CD4-positive, alpha-beta T cell treated with Interleukin-4 for 1 hour (primary cell): ENCODE measurements at places on chromosomes 6 and 20.
A peak's percentile ranks its signal among the peaks of the same experiment; 100 is the strongest.

GRCh38 chr20:47150403-47151152, 205.9 kb downstream of the ZMYND8 start:
- peak; percentile 21 for DNase-seq

GRCh38 chr6:166342349-166343149, at the start of gene SFT2D1:
Gene SFT2D1 (minus strand): TSS chr6:166342545. CDS start chr6:166342481, 64 bp downstream.
- peak; percentile 90 for DNase-seq

DNA sequence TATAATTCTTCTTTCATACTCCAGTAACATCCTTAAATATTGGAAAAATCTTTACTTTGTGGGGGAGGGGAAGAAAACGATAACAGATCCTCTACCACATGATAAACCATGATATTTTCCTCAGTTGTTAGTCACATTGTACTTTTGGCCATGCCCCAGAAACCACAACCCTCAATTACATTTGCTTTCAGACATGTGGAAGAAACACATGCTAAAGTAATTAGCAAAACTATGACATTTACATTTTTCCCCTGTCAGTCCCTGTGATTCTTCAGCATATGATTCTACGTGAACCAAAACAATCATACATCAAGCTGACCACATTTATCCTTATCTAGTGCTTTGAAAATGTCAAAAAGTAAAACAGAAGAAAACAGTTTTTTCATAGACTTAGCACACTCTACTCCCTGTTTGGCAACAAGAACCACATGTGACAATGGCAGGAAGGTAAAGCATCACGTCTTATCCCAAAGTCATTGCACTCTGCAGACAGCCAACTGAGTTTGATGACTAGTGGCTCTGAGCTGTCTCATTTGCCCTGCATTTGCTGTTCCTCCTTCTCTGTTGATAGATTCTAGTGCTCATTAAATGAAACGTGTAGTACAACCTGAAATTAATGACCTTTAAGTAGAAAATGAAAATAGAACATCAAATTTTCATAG, 505.8 kb upstream of the MARCKS start:
- no peak for DNase-seq

- no peak for DNase-seq
Observed at GRCh38 chr6:7269816-7270215, 43.2 kb downstream of the SSR1 start.

DNA sequence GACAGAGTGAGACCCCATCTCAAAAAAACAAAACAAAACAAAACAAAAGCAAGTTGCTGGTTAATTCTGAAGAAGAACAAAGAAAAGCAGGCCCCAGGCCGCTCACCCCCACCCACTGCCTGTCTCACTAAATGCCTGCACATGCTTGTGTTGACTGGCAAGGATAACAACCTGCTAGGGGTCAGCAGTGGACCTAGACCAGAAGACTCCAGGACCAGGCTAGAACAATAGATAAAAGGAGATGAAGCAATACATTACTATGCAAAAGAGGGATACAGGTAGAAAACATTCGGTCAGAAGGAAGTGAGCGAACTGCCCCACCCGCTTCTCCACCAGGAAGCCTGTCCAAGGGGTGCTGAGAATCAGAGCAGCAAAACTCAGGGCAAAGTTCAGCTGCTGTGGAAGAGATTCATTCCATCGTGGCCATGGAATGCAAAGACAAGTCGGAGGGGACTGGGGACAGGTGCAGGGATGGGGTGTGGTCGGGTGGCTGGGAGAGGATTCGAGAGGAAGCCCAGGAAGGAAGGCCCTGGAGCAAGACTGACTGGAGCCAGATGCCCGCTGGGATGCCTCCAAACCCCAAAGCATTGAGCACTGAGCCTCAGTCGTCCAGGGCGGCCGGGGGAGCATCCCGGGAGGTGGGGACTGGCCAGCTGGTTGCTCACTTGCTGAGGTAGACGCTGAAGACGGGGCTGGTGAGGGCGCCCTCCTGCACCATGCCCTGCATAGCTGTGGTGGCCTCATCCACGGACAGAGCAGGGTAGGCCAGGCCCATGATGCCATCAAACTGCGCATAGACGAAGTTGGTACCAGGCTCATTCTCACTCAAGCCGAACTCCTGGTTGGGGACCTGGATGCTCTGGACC, 5.3 kb downstream of the PGC start:
- no peak for DNase-seq

DNA sequence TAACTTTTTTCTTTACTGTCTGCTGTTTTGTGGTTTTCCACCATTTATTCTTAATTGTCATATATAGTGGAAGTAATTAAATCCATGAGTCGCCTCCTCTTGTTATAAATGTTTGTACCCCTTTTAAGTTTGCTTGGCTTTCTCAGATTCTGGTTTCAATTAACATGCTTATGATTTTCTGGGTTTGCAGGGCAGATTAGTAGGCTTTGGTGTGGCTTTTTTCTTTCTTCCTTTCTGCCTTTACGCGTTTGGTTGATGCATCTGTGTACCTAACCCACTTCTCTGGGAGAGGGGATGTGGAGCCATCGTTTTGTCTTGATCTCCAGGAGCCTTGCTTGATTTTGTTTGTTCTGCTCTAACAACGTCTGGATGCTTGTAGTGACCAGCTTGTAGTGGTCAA, 100.4 kb downstream of the JARID2 start:
- no peak for DNase-seq

DNA sequence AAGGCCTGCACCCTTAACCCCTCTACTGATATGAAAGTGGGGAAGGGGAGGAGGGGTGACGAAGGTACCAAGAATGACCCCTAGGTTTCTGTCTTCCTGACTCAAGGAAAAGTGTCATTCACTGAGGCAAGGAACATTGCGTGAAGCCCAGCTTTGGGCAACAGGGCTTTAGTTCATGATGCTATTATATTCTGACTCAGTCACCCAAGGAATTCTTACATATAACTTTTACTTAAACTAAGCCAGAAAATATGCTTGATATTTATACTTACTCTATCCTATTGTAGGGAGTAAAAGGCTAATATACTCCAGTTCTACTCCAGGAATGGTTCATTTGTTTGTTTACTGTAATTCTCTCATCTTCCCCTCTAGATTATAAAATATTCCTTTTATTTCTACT, 60.5 kb downstream of the DOP1A start:
- DNase-seq: no peak

GRCh38 chr6:52328303-52328662, 33.7 kb upstream of the PAQR8 start:
- DNase-seq: no peak

DNA sequence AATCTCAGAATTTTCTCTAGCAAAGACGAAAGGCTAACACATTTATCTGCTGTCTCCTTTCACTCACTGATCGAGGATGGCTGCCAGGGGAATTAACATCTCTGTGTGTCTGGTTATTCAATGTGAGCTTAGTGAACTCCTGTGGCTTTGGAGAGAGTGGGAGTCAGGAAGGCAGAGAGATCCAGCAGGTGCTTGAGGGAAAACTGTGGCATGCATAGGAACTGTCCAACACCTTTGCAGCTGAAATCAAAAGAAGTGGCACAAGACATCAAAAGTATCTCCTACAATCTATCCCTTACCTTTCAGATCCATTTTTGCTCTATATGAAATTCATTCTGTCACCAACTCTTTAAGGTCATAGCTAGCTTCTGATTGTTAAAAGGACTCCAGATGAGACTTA, 11.8 kb upstream of the FAM184A start:
- no peak for DNase-seq

- DNase-seq: no peak
Observed at GRCh38 chr6:119137194-119138072, 59.0 kb upstream of the FAM184A start.

DNA sequence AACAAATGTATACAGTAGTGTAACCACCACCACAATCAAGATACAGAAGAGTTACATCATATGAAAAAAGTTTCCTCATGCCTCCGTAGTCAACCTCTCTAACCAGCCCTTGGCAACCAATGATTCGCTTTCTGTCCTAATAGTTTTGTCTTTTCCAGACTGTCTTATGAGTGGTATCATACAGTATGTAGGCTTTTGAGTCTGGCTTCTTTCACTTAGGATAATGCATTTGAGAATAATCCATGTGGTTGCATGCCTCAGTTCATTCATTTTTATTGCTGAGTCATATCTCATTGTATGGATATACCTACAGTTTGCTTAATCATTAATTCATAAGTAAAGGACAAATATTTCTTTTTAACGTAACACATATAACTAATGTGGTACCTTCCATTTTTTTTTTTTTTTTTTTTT, 86.4 kb upstream of the RIPOR2 start:
- DNase-seq: no peak

DNA sequence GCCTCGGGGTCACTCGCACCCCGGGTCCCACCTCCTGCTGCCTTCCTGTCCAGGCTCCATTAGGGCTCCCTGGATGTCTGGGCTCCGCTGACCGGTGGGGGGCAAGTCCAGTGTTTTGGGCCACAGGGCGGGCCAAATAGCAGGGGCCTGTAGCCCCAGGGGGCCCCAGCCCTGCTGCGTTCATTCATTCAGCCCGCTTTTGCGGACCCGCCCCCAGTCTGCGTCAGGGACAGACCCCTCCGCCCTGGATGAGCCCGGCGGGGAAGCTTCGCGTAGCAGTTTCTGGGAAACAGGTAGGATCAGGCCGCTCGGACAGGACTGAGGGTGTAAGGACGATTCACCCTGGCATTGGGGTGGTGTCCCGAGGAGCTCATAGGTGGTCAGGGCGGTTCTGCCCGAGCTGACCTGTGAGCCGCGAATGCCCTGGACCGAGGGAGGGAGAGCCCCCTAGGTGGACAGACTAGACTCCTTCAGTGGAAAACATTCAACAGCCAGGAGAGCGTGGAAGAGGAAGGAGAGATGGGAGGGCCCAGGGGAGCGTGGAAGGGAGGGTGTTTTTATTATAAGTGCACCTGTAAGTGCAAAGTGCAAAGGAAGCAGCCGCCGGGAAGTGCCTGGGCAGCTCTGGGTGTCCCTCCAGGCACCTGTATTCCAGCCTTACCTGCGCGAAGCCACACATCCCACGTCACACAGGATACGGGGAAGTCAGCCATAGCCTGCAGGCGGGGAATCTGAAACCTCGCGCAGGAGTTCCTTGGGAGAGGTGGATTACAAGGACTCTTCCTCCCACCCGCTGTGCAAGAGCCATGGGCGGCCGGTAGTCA, 662 bp downstream of the ENTPD6 start:
- DNase-seq: peak; percentile 18

- DNase-seq: no peak
Observed at GRCh38 chr6:28167926-28168325, 26.2 kb downstream of the ZKSCAN8 start.

DNA sequence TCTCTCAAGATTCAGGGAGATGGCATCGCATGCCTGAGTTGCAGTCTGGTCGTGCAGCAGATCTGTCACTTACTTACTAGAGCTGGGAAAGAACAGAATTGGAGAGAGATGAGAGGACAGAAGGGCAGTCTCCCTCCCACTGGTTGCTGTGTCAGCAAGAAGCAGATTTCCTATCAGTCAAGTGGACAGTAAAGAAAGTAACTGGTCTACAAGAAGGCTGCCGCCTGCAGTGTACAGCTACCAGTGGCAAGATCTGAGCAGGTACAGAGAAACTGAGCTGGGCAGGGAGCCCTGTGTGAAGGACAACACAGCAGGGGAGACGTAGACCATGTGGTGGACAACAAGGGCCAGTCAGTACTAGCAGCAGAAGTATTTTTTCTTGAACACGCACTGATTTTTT, 49.5 kb upstream of the PCSK2 start:
- no peak for DNase-seq

DNA sequence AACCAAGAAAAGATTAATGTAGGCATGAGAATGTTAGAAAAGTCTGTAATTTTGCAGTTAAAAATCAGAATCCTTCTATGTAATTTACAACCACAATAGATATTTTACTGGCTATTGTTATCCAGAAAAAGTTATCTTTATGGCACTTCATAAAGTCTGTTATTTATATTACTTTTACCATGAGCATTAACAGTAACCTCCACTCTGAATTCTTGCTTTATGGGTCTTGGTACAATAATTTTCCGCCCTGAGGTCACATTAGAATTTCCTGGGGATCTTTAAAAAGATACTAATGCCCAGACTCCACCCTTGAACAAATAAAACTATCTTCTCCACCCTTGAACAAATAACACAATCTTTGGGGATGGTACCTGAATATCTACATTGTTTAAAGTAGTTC, 9.6 kb downstream of the RSPO3 start:
- no peak for DNase-seq

- no peak for DNase-seq
Observed at GRCh38 chr20:51363378-51363777, 179.1 kb downstream of the NFATC2 start.

GRCh38 chr6:40668203-40668602, 81.0 kb upstream of the LRFN2 start:
- no peak for DNase-seq

DNA sequence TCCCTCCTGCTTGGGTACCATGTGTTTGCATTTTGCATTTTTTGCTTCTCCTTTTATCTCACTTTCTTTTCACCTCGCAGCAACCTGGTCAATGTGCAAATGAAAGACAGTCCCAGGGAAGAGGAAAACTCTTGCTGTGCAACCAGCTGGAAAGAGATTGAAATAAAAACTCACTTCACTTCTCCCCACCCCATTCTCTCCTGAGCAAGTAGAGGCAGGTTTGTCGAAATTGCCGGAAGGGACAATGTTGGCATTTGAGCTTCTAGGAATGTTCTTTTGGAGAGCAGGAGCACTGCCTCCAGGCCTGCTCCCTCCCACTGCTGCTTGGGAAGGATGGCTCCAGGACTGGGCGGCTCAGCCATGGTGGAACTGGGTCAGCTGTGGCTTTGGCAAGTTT, 30.6 kb downstream of the KCNG1 start:
- no peak for DNase-seq

GRCh38 chr6:161303628-161304340, 29.9 kb upstream of the AGPAT4 start:
- DNase-seq: no peak

- no peak for DNase-seq
Observed at GRCh38 chr6:107796156-107796555, 28.0 kb downstream of the SCML4 start.

DNA sequence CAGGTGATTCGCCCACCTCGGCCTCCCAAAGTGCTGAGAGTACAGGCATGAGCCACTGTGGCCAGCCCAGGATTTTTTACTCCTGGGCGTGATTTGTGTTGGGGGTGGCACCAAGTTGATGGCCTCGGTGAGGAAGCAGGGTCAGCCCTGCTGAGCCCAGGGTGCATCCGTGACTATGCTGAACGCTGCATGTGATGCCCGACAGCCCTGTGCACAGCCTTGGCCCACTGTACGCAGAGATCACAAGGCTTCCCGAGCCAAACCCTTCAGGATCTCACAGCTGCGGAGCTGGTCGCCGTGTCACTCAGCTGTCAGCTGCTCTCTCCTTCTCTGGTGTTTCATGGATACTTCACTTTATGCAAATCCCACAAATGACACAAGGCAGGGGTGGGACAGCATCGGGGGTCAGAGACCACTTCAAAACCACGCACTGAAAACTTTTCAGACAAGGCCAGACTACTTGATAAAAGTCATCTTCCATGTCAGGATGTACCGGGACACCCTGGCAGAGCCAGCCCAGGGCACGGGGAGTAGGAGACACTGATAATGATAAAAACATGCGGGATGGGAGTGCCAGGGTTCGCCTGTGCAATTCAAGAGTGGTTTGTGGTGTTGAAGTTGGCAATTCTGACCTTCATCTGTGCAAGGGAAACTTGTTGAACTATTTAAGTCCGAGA, 31.2 kb upstream of the RPS6KA2 start:
- no peak for DNase-seq

- no peak for DNase-seq
Observed at GRCh38 chr6:100257793-100258395, 206.8 kb downstream of the SIM1 start.

GRCh38 chr6:118770835-118771234, 119.4 kb upstream of the CEP85L start:
- no peak for DNase-seq
